ENCODE measurements at places on chromosomes 4 and X. TPM values are rescaled to one million over a fixed set of nuclear protein-coding genes. Genes with fewer than 3 reads are reported as not detected.

CABS1 gene
- not detected for total RNA-seq

FANCB gene
- 19.5 TPM for total RNA-seq

PAGE4 gene
- not detected for total RNA-seq

DNA sequence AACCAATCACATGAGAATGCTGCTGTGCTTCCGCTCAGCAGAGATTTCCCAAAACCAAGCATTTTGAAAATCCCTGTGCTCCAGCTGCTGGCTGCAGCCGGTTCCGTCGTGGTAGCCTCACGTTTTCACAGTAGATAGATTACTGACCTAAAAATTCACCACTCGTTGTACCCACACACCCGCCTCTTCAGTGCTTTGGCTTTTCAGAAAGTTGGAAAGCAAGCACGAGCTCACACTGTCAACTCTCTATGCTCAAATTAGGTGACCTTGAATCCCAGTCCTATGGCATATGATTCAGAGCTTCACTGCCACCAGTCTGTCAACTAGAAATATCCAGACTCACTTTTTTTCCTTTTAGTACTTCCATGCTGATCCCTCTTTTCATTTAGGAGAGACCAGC, 168.9 kb downstream of the DCTD start:
- no peak for DNase-seq

FGA gene
- not detected for total RNA-seq

DNA sequence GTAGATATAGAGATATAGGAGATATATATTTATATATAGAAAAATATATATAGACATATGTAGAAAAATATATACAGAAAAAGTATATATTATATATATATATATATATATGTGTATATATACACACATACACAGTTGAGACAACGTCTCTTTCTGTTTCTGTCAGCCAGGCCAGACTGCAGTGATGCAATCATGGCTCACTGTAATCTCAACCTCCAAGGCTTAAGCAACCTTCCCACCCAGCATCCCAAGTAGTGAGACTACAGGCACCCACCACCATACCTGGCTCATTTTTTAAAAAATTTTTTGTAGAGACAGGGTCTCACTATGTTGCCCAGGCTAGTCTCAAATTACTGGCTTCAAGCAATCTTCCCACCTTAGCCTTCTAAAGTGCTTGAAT, 426.3 kb downstream of the GPM6A start:
- DNase-seq, result no peak

GRCh38 chr4:166460769-166461550, 587.9 kb downstream of the TLL1 start:
- DNase-seq, result no peak

DNA sequence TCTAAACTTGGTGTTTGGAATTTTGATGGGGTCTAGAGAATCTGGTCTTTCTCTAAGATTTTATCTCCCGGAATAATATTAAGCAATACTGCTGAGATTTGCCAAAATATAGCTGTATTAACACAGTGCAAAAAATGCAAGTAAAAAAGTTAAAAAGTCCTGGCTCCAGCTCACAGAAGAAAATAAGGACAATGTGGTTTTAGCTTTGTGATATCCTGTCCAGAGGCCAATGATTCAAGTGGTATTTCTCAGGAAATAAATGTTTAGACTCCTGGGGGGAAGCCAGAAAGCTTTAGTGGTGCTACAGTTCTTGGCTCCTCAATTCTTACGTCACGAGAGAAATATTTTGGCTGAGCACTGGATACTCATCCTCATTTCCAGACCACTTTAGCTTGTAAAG, 40.9 kb upstream of the IL13RA2 start:
- DNase-seq, result no peak

GRCh38 chr4:25654031-25654970, 1.4 kb upstream of the SLC34A2 start:
- DNase-seq, result no peak

DNA sequence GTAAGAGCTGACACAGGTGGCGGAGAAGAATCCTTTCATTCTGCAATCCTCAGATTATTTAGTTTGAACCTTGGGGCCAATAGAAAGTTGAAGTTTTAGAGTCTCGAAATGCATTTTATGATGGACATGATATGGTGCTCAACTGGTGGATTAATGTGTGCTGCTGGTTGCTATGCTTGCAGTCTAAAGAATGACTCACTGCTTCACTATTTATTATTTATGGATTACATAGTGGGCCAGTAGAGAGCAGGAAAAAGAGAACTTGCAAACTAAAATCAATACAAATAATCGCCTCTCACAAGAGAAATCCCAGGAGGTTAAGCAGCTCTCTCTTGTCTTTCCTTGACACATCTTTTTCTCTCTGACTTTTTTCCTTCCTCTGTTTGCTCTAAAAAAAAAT, 2326.8 kb upstream of the AGA start:
- no peak for DNase-seq

HERC6 gene
- total RNA-seq, result 0.59 TPM

DNA sequence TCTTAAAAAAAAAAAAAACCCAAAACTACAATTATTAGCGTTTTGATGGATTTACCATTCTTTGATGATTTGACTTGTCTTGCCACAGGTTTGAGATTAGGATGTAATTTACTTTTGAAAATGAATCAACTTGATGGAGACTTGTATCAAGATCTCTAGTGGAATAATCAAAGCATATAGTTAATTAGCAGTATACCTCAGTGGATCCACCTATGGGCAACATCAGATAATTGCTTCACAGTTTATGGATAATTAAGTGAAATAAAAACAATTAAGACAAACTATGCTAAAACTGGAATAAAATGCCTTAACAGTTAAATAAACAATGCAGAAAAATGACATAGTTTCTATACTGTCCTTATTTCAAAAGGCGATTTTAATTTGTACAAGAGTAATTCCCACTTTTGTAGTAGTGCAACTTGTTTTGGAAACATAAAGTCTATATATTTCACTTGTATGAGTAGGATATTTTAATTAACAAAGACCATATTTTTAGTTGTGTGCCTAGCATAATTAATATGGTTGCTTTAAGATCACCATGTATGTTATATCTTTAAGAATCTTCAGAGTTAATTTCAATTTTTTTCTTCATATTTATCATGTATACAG, 4.2 kb downstream of the CPEB2 start:
- DNase-seq, result no peak

GRCh38 chr4:169803413-169803812, 45.7 kb upstream of the HPF1 start:
- DNase-seq, result no peak

DNA sequence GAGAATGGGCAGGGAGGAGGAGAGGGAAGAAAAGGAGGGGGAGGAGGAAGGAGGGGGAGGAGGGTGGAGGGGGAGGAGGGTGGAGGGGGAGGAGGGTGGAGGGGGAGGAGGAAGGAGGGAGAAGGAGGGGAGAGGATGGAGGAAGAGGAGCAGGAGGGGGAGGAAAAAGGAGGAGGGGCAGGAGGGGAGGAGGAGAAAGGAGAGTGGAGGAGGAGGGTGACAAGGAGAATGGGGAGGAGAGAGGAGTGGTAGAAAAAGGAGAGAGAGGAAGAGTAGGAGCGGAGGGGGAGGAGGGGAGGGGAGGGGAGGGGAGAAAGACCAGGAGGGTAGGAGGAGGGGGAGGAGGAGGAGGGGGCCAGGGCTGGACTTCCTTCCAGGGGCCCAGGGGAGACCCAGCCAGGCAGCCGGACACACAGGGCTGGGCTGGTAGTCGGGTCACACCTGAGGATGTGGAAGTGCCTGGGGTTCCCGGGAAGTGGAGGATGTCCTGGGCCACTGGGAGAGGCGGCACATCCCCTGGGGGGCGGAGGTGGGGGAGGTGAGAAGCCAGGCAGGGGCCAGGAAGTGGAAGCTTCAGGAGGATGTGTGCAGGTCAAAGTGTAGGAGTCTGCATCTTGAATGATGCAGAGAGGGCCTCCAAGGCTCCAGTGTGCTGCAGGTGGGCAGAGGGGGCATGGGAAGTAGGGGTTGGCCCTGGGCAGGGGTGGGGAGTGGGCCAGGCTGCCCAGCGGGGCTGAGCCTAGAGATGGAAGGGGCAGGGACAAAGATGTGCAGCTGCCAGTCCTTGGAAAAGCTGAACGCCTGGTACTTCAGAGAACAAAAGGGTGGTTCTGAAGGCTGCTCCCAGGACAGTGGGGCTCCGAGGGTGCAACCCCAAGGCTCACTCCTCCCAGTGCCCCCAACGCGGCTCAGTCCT, 18.8 kb downstream of the IL3RA start:
- no peak for DNase-seq

- DNase-seq, result no peak
Measured at GRCh38 chr4:1337376-1337831, 9.6 kb upstream of the UVSSA start.

- no peak for DNase-seq
Measured at GRCh38 chrX:84907324-84907968, 96.2 kb upstream of the APOOL start.

- no peak for DNase-seq
Measured at GRCh38 chr4:11814758-11815157, 386.1 kb upstream of the HS3ST1 start.

PAGE2B gene
- total RNA-seq, result not detected

DNA sequence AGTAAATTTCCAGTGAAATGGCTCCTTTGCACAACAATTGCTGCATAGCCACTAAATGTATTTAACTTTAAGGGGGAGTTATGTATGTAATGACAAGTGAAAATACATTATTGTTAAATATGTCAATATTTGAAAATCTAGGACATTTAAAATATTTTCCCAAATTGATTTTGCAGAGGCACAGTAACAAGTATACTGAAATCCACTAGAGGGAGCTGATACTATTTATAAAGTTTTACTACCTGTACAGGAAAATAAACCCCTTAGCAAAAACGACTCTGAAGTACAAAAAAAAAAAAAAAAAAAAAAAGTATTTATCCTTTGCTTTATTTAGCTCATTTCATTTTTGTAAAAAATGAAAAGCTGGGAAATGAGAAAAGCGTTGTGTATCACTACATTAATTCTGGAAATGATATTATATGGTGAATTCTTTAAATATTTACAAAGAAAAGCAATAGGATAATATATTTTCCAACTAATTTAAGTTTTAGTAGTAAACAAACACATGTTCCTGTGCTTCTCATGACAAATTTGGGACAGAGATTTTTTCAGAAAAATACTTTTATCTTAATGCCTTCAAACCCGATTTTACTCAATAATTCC, 727.7 kb downstream of the DMD start:
- DNase-seq, result no peak

C4orf50 gene
- 0.02 TPM for total RNA-seq

DNA sequence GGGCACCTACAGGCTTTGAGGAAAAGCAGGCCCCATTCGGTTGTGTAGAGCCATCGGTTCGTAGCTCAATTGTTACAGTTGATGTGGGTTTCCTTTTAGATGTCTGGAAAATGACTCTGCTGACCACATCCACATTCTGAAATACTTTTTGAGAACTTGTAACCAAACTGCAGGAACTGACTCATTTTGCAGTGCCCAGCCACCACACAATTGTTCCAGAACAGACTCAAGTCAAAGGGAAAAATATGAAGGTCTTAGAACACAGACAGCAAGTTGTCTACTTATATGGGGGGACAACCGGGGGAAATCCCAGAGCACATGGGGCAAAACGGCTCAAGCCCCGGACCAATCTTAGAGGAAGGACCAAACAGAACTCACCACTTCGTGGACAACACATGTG, 557.6 kb upstream of the DIPK2B start:
- DNase-seq, result no peak

DNA sequence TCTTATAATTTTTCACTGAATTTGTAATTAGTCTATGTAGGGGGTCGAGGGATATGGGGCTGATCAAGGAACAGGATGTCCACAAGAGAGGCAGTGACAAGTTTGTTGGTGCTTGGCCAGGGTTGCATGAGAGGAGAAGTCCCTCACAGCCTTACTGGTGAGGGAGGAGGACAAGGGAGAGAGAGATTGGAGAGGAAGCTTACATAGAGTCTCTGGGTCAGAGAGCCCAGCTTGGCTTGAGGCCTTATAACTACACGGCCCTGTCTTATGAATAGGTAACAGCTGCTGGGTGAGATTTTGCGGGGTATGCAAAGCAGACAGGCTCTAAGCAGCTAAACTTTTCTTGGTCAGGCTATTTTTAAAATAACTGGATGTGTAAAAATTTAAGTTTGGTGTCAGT, 37.9 kb upstream of the OTUD4 start:
- no peak for DNase-seq

DNA sequence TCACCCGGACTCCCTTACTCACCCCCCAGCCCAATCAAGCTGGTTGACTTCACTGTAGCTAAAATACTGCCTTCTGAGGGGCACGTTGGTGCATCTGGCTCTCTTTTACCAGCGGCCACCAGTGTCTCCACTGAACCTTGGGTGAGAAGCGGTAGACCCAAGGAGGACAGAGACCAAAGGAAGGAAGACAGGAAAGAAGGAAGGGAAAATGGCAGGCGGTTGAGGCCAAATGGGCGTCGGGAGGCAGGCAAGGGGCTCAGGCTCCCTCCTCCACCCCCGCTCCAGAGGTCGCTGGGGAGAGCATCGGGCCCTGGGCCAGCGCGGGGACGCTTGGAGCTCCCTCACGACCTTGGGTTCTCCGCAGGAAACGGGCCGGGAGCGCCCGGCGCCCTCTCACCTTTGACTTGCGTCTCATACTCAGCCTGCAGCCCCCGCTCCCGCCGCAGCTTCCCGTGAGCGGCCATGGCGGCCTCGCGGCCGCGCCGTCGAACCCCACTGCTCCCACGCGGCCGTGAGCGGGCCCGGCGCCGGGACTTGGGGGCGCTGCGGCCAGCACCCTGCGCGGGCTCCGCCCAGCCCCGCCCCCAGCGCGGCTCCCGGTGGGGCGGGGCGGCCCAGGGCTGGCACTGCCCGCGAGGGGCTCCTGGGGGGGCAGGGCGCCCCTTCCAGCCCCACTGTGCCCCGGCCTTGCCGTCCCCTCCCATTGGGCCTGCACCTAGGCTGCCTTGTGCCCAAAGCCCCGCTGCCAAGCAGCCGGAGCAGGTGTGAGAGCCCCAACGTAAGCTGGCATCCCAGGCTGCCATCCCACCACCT, at the start of gene ARHGAP4:
Gene ARHGAP4, minus strand, starts transcription at position 526 of the 813 bp plus-strand sequence. Its CDS starts 62 bp downstream, at position 464.
- no peak for DNase-seq

CYTL1 gene
- total RNA-seq, result 13.5 TPM

GRCh38 chr4:52116641-52117040, 65.5 kb downstream of the SPATA18 start:
- no peak for DNase-seq

HS3ST1 gene
- total RNA-seq, result 0.37 TPM

TRIML2 gene
- total RNA-seq, result not detected

SMR3B gene
- total RNA-seq, result not detected
